ENCODE measurements at places on chromosomes 6 and 20. TPM values are rescaled to one million over a fixed set of nuclear protein-coding genes. Genes with fewer than 3 reads are reported as not detected.

TFAP2D gene
- total RNA-seq, result not detected

BACH2 gene
- 3.6 TPM for total RNA-seq

CLPSL1 gene
- total RNA-seq, result not detected

PRND gene
- 46.4 TPM for total RNA-seq

SLC17A2 gene
- not detected for total RNA-seq

TNNC2 gene
- 3,356 TPM for total RNA-seq

TPX2 gene
- total RNA-seq, result 21.9 TPM

NR2E1 gene
- total RNA-seq, result not detected

ENPP4 gene
- total RNA-seq, result 35.4 TPM

LPA gene
- total RNA-seq, result not detected

THEMIS gene
- not detected for total RNA-seq

SMOC2 gene
- total RNA-seq, result 65.4 TPM

ELOVL4 gene
- total RNA-seq, result 2.7 TPM

ACAT2 gene
- 14.4 TPM for total RNA-seq

PPIL6 gene
- total RNA-seq, result 5.9 TPM

EBF4 gene
- 3.2 TPM for total RNA-seq

MYBL2 gene
- total RNA-seq, result 6.4 TPM

KCNG1 gene
- 0.44 TPM for total RNA-seq

DNA sequence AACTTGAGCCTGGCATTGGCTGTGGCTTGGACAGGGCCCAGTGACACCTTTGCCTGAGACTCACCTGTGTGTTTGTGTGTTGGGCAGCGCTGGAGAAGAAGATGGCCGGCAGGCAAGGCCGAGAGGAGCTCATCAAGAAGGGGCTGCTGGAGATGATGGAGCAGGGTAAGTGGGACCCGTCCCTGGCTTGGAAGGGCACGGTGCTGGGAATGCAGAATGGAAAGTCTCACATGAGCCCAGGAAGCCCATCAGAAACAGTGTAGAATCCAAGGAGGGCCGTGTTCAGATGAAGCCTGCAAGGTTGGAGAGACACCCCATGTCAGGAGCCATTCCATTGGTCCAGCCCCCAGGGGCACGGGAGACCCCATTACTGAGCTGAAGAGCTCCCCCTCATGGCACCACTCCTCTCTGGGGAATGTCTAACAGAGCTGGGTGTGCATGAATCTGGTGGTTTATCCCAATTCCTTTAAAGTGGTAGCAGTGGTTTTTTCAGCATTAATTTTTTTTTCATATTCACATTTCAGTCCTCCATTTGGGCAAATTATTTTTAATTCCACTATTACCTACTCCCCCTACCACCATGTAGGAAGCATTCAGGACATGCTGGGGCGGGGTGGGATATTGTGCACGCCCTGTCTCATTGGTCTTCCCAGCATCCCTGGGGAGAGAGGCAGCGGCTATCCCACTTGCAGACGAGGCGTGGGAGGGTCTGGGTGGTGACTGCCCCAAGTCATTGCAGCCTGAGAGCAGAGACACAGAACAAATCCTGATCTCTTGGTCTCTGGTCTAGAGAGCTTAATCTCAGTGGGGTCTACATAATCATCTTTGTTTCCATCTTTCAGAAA, 143.6 kb downstream of the PHACTR3 start:
- DNase-seq, result no peak

GRCh38 chr20:59925359-59925758, 8.1 kb downstream of the SYCP2 start:
- no peak for DNase-seq

- peak; percentile 43 for DNase-seq
Observed at GRCh38 chr6:142984386-142984785, 39.4 kb upstream of the HIVEP2 start.

DNA sequence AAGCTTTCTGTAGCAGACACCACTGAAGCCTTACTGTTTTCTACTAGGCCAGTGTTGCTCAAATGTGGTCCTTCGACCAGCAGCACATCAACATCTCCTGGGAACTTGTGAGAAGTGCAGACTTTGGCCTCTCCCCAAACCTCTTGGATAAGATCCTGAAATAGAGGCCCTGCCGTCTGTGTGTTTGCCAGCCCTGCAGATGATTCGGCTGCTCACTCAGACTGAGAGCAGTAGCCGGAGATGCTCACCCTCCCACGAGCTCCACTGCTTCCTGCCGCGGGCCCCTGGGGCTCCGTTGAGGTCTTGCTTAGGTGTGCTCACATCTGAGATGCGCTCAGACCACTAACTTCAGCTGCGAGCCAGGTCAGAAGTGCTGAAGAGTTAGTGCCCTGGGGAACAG, 129.5 kb upstream of the SSTR4 start:
- peak; percentile 93 for DNase-seq

GRCh38 chr6:139443231-139444112, 69.0 kb upstream of the CITED2 start:
- no peak for DNase-seq

- no peak for DNase-seq
Observed at GRCh38 chr6:118559659-118560058, 11.6 kb downstream of the PLN start.

- DNase-seq, result no peak
Observed at GRCh38 chr6:36737043-36737785, 39.6 kb downstream of the RAB44 start.

GRCh38 chr6:107398001-107398400, 61.4 kb downstream of the PDSS2 start:
- DNase-seq, result no peak

- peak; percentile 15 for DNase-seq
Observed at GRCh38 chr6:97052896-97053295, 128.4 kb downstream of the KLHL32 start.

- DNase-seq, result no peak
Observed at GRCh38 chr6:165096868-165097267, 212.5 kb downstream of the C6orf118 start.

- DNase-seq, result no peak
Observed at GRCh38 chr6:132785936-132786335, 12.5 kb downstream of the SLC18B1 start.

DNA sequence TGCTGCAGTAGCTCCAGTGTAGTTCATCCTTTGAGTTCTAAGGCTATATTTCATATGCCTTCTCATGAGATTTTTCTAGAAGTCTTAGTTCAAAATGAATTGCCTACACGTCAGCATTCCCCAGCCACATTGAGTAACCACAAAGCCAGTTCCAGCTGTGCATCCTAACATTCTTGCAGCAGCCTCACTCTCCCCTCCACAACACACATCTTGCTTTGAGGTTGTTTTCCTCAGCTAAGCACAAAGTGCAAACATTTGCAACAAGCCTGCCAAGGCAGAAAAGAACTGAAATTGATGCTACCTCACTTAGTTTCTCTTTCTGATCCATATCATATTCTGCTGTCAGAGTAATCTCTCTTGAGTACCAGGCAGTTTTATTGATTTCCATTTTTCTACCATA, 160.7 kb upstream of the KCNQ5 start:
- no peak for DNase-seq

DNA sequence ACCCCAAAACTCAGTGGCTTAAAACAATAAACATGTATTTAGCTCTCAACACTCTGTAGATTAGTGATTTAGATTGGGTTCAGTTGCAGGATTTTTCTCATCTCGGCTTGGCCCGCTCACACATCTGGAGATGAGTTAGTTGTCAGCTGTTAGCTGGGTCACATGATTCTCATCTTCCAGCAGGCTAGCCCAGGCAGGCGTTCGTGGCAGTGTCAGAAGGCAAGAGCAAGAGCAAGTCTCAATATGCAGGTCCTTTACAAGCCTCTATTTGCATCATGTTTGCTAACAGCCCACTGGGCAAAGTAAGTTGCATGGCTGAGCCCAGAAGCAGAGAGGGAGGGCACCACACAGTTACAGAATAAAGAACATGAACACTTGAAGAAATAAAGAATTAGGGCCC, 83.6 kb upstream of the MYLIP start:
- peak; percentile 19 for DNase-seq

DNA sequence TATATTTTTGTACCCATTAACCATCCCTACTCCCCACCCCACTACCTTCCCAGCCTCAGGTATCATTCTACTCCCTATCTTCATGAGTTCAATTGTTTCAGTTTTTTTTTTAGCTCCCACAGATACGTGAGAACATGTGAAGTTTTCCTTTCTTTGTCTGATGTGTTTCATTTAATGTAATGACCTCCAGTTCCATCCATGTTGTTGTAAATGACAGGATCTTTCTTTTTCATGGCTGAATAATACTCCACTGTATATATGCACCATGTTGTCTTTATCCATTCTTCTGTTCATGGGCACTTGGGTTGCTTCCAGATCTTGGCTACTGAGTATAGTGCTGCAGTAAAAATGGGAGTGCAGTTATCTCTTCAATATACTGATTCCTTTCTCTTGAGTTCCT, 63.5 kb downstream of the MYO6 start:
- no peak for DNase-seq

DNA sequence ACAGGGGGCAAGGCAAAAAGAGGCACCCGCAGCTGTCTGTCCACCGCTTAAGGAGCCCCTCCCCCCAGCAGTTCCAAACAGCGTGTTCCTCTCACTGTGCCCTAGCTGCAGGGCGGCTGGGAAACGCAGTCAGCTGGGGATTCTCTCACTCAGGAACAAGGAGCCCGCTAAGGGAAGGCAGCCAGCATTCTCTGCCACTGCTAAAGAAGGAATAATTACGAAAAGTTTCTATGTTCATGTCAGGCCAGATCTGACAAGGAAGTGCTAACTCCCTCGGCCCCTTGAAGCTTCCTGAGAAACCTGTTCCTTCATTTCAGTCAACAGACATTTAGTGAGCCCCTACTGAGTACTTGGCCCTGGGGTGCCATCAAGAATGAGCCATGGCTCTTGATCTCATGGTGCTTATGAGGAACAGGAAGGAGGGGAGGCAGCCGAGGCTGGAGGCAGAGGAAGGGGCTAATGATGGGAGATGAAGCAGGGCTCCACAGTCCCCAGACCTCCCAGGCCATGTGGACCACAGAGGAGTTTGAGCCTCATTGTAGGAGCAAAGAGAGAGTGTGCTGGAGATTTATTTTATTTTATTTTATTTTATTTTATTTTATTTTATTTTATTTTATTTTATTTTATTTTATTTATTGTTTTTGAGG, 101.7 kb upstream of the PMEPA1 start:
- DNase-seq, result peak; percentile 33

GRCh38 chr20:17557675-17558006, 12.2 kb upstream of the DSTN start:
- peak; percentile 63 for DNase-seq

- peak; percentile 59 for DNase-seq
Observed at GRCh38 chr6:44045672-44046015, 81.6 kb downstream of the MRPL14 start.
